ENCODE measurements at places on chromosomes 1 and 21.
A peak's percentile ranks its signal among the peaks of the same experiment; 100 is the strongest.

DNA sequence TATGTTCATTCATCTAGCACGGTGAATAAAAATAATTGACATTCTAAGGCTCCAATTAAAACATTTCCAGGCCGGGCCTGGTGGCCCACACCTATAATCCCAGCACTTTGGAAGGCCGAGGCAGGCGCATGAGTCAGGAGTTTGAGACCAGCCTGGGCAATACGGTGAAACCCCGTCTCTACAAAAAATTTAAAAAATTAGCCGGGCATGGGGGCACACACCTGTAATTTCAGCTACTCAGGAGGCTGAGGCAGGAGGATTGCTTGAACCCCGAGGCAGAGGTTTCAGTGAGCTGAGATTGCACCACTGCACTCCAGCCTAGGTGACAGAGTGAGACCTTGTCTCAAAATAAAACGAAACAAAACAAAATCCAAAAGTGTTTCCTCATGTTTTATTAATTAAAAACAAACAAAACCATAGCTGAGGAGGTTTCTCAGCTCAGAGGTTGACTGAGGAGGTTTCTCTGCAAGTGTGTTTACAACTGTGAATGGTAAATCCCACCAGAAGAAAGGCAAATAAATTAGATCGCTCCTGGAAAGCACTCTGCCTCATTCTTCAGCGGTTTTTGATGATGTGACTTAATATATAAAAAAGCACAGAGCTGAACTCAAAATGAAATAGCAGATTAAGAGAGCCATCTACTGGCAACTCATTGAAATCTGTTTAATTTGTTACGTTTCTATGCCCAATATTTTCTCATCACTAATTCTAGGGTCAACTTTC lies 37.7 kb upstream of the ATG4C start:
- peak; percentile 36 for DNase-seq

DNA sequence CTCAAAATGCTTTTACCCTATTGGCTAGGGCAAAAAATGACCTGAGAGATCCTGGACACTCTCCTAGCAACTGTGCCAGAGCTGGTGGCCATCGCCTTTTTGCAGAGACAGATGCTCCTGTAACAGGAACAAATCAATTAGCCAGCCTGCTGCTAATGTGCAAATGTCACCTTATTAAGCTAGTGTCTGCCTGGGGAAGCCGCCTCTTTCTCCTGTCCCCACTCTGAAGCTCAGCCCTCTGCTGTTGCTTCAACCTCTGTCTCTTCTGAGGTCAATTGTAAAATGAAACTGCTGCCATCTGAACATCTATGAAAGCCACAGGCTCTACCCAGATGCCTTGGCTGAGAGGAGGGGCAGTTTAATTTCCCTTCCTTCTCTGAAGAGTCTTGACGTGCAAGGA lies 85.5 kb upstream of the CACNA1E start:
- DNase-seq = no peak

DNA sequence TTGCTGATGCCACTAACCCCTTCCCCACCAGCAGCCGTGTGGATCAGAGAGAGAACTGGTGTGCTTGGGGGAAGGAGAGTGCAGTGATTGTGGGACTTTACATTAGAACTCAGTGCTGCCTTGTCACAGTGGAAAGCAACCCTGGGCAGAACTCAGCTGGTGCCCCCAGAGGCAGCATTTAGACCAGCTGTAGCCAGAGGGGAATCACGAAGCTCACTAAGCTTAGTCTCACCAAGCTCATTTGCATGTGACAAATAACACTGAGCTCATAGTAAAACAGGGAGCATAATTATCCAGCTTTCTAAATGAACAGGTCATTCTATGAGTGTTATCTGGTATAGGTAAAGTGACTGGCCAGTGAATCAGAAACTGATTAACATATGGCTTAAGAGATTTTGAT lies 9.8 kb upstream of the SMAP2 start:
- no peak for DNase-seq

GRCh38 chr1:119687434-119688079 lies 24.2 kb upstream of the PHGDH start:
- DNase-seq = peak; percentile 81

DNA sequence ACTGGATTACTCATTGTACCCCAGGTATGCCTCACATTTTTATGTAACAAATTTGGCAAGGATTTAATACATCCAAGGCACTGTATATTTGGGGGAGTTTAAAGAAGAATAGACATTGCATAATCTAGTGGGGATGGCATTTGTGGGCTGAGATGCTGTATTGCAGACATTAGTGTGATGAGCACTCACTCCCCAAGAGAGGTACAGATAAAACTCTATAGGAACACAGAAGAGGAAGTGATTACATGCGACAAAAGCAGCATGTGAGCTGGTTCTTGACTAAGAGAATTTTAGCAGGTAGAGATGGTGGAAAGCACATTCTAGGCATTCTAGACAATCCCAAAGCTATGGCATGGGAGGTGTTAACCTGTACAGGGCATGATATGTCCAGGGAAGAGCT lies 24.2 kb upstream of the CDC14A start:
- no peak for DNase-seq

GRCh38 chr21:41425954-41426675 lies at the start of gene MX1:
Gene MX1, plus strand, starts transcription at chr21:41426239. Its CDS starts 5,832 bp downstream, at chr21:41432071.
- peak; percentile 31 for DNase-seq

DNA sequence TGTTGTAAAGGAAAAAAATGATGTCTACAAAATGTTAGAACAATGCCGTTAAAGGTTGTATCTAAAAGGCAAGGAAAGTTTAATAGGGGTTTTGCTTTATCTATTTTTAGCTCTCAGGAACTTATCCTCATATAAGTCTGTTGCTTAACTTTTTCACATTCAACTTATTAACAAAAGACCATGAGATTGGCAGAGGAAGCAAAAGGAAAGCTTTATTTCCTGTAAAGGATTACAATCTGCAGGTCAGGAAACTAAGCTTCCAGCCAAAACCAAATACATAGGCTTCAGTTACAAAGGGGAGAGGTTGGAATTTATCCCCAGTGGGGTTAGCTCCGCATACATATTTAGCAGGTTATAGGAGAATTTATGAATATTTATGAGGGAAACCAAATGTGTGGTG lies 58.7 kb upstream of the KIAA1614 start:
- no peak for DNase-seq

GRCh38 chr1:92194511-92194910 lies 23.2 kb upstream of the C1orf146 start:
- DNase-seq = no peak

GRCh38 chr1:82153272-82153629 lies 352.5 kb downstream of the ADGRL2 start:
- no peak for DNase-seq

- DNase-seq = no peak
These were observed 23.8 kb upstream of the CSF1 start for GRCh38 chr1:109886827-109887226.

GRCh38 chr21:38280454-38280853 lies 23.7 kb downstream of the KCNJ15 start:
- DNase-seq = no peak

- no peak for DNase-seq
These were observed 1.9 kb downstream of the SCP2 start for GRCh38 chr1:52929019-52929418.

GRCh38 chr1:203289281-203289981 lies 15.9 kb upstream of the BTG2 start:
- DNase-seq = no peak

GRCh38 chr1:206982216-206982615 lies 12.0 kb upstream of the FCAMR start:
- peak; percentile 33 for DNase-seq

- peak; percentile 47 for DNase-seq
These were observed 3.6 kb upstream of the ZBTB7B start for GRCh38 chr1:154998818-154999570.

GRCh38 chr1:231691618-231692259 lies 65.1 kb downstream of the DISC1 start:
- DNase-seq = peak; percentile 21

DNA sequence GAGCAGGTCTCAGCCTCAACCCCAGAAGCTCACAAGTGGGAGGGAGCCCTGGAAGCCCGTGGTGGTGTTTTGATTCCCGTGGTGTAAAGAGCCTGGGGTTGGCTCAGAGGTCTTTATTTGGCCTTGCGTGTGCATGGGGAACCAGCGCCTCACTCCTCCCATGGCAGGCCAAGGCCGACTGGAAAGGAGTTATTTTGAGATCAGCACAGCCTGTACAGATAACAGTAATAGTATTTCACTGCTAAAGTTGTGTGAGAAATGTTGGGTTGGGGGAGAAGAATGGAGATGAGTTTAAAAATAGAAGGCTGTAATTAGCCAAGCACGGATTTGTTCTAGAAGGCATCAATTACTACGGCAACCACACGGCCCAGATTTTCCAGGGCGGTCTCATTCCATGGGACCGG lies 186.5 kb downstream of the DYRK1A start:
- no peak for DNase-seq

- no peak for DNase-seq
These were observed 307.1 kb downstream of the AMY1C start for GRCh38 chr1:104056786-104057185.

DNA sequence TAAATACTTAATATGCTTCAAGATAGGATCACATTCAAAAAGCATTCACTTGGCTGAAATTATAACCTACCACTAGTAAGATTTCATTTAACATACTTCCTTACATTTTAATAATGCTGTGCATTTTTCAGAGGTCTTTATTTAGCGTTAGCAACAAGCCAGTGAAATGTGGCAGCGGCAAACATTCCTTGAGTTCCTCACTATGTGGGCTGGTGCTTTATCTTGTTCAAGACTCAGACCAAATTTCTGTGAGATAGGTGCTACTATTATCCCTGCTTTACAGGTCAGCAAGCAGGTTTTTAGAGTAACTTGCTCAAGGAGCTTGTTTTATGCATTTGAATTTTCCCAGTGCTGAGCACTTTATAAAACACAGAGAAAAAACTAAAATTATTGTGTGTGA lies 132.7 kb downstream of the PLPPR4 start:
- no peak for DNase-seq

DNA sequence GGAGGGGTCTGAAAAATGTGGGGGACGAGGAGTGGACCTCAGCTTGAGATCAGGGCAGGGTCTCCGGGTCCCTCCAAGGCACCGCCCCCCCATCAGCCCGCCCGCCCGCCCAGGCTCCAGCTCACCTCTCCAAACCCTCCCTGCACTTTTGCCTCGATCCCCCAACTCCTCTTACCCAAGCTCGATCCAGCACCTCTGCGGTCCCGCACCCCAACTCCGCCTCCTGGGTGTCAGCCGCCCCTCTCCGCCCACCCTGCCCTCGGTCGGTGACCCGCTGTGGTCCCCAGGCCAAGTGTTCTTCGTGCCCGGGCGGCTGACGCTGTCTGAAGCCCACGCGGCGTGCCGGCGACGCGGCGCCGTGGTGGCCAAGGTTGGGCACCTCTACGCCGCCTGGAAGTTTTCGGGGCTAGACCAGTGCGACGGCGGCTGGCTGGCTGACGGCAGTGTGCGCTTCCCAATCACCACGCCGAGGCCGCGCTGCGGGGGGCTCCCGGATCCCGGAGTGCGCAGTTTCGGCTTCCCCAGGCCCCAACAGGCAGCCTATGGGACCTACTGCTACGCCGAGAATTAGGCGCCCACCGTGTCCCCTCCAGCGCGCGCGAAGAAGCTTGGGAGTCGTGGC lies 5.7 kb downstream of the HAPLN2 start:
- DNase-seq = no peak

DNA sequence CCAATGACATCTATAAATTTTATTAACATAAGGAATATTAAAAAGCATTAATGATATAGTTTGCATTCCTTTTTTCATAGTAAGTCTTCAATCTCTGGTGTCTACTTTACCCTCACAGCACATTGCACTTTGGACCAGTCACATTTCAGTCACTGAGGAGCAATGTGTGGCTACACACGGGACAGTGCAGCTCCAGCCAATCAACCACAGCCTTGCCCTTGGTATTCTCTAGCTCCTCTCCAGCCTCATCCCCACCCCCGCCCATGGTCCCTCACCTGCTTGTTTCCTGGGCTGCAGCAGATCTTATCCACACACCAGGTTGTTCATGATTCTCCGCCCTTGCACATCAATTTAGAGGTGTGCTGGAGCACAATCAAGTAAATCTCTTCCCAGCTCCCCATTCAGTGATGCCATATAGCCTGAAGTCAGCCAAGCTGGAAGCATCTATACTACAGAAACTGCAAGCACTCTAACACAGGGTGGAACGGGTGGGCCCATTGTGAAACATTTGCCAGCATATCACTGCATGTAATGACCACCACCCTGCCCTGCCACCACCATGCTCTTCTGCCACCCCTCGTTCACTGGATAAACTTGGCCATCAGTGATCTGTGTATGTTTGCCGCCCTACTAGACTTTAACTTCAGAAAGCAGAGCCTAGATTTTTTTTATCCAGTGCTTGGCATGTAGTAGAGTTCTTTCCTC lies 93.0 kb upstream of the SLC44A3 start:
- DNase-seq = peak; percentile 40

DNA sequence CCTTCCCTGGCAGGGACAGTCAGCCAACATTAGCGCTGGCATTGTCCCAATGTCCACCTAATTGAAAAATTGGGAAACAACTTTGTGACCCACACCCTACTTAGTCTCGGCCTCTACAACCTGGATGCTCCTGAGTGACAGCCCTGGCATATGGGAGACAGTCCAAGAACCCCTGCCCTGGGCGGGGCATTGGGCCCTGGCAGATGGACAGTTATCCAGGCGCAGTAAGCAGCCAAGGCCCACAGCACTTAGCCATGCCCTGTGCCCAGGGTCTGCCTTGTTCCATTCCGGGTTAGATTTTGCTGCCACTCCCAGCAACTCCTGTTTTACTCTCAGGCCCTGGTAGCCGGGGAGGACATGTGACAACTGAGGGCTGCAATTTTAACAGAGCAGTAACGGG lies 50.3 kb downstream of the NFASC start:
- no peak for DNase-seq

DNA sequence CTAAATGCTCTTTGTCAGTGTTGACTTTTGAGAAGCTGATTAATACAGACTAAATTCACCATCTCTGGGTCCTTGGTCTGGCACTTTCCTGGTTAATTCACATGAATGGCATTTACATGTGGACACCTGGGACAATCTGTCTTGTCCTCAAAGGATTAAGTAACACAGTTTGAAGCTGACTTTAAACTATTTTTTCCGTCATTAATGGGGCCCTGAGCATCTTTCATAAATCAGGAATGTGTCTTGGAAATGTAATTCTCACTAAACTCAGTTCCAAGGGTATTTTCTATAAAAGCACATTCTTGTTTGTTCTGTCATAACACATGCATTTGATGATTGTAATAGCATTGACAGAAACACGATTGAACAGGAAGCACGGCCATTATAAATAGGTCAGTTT lies 26.7 kb upstream of the NBL1 start:
- no peak for DNase-seq

DNA sequence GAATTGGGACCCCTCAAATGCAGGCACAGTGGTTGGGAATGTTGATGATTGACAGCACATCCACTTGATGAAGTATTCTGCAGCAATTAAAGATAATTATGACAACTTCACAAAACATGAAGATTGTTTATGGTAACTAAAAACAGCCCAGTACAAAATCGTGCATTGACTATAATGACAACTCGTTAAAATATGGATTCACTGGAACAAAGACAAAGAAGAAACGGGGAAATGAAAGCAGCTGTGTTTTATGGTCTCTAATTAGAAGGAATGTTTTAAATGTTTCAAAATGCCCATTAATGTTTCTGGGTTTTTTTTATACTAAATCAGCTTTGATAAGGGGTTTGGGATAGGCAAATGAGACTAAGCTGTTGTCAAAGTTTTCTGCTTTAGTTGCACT lies 36.1 kb downstream of the NIPAL3 start:
- DNase-seq = no peak

All from mammary epithelial cell (primary cell).